SIG-M5 (cell line): ENCODE measurements at places on chromosomes 5 and 9.
A peak's percentile ranks its signal among the peaks of the same experiment; 100 is the strongest.

GRCh38 chr5:96616801-96617200 lies 45.4 kb upstream of the CAST start:
- no peak for DNase-seq

- DNase-seq = no peak
Measured at GRCh38 chr5:25119650-25120049, 474.9 kb upstream of the CDH10 start.

- no peak for DNase-seq
Measured at GRCh38 chr5:307306-307705, 14.2 kb upstream of the AHRR start.

GRCh38 chr5:146428658-146429057 lies 18.5 kb upstream of the TCERG1 start:
- no peak for DNase-seq

GRCh38 chr9:117763314-117763713 lies 59.1 kb downstream of the TLR4 start:
- DNase-seq = no peak

- DNase-seq = no peak
Measured at GRCh38 chr5:179614745-179615144, 8.7 kb downstream of the HNRNPH1 start.

DNA sequence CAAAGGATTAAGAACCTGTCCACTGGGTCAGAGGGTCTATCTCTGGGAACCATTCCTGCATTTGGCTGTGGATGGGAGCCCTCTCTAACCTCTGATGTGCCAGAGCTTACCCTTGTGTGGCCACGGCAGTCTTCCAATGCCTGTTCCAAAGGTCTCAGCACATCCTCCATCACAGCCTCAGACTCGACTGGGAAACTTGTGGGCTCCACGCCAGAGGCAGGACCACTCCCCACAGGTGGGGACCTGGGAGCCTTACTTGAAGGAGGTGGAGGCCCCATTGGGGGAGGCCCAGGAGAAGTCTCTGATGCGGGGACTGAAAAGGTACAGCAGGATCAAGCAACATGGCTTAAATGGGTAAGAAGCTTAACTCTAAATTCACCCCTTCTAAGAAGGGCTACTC lies 4.4 kb downstream of the EIF4EBP3 start:
- DNase-seq = no peak

GRCh38 chr5:21615195-21615765 lies 1237.9 kb downstream of the CDH12 start:
- DNase-seq = no peak

DNA sequence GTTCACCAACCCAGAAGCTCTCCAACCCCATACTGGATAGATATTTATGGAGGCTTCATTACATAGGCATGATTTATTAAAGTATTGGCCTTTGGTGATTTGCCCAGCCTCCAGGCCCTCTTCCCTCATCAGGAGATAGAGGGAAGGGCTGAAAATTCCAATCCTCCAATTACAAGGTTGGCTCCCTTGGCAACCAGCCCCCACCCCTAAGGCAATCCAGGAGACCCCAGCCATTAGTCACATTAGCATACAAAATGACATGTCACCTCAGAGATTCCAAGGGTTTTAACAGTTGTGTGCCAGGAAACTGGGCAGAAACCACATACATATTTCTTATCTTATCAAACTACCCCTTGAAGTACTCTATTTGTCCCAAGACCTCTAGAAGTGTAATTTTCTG lies 210.0 kb downstream of the HINT1 start:
- no peak for DNase-seq

GRCh38 chr9:116437411-116438370 lies 249.4 kb upstream of the TRIM32 start:
- DNase-seq = no peak

DNA sequence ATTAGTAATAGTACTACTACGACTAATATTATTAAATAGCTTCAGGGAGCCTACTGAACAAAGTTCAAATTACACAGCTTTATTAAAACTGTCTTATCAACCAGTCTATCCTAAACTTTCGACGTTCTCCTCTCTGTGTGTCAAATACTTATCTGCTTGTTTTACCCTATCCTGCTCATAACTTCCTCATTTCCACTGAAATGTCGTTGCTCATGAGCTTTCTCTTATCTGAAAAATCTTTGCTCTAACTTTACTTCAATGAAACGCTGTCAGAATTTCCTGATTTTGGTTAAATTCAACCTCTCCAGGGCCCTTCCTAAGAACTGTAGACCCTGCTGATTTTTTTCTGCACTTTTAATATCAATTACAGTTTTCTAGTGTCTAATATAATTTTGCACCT lies 1431.0 kb upstream of the WWC1 start:
- no peak for DNase-seq

DNA sequence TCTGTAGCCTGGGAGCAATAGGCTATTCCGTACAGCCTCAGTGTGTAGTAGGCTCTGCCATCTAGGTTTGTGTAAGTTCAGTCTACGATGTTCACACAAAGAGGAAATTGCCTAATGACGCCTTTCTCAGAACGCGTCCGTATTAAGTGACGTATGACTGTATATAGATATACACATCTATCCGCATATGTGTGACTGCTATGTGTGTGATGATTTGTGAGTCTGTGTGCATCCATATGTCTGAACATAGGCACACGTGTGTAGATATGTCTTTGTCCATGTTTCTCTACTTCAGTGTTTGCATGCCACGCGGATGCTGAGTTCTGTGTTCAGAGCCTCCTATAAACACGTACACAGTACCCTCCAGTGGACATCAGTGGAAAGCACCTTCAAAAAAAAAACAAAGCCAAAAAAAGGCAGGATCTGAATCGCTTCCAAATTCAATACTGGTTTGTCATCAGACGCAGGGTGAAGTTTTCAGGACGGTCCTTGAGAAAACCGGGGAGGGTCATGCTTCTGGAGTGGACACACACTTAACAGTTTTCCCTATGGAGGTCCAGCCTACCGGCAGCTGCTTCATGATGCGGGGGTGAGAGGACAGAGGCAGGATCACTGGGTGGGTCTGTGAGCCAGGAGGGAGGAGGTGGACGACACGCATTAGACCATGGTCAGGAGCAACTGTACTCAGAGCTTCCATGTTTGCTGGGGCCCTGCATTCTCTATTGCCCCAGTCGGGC lies 29.5 kb upstream of the ALDH1B1 start:
- peak; percentile 11 for DNase-seq

DNA sequence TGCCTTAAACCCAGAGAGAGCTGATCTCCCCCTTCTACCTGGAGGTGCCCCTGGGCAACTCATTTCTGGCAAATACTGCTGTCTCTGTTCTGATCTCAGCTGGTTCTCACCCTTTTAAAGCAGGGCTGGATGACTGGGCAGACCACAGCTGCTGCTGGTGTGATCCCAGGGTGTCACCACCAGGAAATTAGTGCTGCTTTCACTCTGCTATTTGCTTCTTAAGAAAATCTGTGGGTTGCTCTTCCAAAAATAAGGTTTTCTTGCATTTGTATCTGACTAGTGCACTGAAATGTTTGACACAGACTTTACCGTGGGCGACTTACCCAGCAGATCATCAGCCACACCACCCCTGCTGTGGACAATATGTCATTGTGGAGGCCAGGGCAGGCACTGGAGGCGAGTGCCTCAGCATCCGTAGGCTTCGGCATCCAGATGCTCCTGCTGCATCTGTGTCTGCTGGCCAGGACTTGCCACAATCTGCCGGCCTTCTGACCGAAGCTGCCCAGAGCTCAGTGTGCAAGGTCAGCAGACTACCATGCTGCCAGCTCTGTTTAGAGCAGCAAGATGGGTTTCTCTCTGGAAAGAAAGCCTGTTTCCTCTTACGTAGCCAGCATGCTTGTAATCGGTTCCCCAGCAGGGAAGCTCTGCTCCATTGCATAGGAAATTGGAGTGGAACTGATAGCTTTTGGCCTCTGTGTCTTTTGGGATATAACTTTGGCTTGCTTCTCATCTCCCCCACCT lies 13.6 kb downstream of the ARHGAP26 start:
- DNase-seq = no peak

- DNase-seq = no peak
Measured at GRCh38 chr9:118439441-118439840, 735.2 kb downstream of the TLR4 start.

- DNase-seq = no peak
Measured at GRCh38 chr9:115400796-115401195, 282.8 kb upstream of the TNC start.

GRCh38 chr5:90602681-90603080 lies 44.1 kb downstream of the ADGRV1 start:
- no peak for DNase-seq

- DNase-seq = no peak
Measured at GRCh38 chr9:128505414-128505765, 871 bp downstream of the GLE1 start.

DNA sequence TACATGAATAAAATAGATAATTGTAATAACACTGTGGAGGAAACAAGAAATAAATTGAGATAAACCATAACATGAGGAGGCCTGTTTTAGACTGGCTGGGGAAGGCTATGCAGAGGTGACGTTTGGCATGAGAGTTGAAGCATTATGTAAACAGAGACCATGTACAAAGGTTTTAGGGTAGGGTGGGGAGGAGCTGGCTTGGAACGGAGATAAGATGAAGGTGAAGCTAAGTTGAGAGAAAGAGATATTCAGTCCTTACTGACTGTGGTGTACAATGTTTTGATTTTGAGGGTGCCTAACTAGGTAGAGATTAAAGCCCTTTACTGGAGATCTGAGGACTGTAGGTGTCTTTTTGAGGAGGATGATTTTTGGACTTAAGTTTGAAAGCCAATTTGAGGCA lies 17.8 kb downstream of the MAN2A1 start:
- DNase-seq = no peak

- DNase-seq = no peak
Measured at GRCh38 chr5:65185468-65185867, 296.3 kb downstream of the ADAMTS6 start.

GRCh38 chr5:139955616-139956273 lies 87.4 kb downstream of the NRG2 start:
- no peak for DNase-seq

DNA sequence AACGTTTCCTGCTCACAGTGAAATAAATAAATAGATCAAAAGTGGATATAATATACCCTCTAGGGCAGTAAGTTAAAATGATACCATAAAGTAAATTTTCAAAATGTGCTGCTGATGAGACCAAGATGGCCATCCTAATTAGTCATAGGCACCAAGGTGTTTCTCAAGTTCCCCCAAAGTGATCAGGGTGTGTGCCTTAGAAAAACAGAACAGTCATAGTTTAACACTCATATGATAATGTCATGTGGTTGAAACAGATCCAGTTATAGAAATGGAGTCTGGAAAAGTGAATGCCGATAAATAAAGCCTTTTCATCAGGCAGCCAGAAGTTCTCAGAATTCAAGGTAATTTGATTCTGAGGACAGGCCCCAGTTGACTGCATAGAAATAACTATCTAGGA lies 161.5 kb upstream of the CDKN2B start:
- no peak for DNase-seq

DNA sequence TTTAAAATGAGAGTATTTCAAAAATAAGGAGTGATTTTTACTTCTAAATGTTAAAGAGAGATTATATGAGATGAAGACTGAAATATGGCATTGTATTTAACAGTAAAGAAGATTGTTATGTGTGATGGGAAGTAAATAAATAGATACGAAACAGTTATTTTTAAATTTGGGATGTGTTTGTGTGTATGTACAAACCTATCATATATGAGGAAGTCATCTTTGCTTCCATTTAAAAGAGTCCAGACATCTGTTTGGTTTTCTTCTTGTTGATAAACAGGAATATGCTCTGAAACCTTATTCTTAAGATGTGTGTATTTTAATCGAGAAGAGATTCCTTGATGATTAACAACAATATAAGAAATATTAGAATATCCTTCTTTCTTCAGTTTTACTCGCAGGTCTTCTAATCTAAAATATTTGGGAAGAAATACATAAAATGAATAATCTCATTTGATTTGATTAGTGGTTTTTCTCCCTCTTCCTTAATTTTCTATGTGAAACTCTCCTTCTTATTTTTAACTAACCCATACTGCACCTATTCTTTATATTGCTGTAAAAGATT lies 4.9 kb downstream of the SELENOP start:
- no peak for DNase-seq

- no peak for DNase-seq
Measured at GRCh38 chr5:42274913-42275312, 148.3 kb upstream of the GHR start.

- no peak for DNase-seq
Measured at GRCh38 chr5:42836070-42836769, 24.5 kb upstream of the SELENOP start.

GRCh38 chr9:90611121-90611520 lies 31.5 kb downstream of the DIRAS2 start:
- no peak for DNase-seq

GRCh38 chr9:121569266-121569648 lies 69.6 kb upstream of the GGTA1 start:
- no peak for DNase-seq

DNA sequence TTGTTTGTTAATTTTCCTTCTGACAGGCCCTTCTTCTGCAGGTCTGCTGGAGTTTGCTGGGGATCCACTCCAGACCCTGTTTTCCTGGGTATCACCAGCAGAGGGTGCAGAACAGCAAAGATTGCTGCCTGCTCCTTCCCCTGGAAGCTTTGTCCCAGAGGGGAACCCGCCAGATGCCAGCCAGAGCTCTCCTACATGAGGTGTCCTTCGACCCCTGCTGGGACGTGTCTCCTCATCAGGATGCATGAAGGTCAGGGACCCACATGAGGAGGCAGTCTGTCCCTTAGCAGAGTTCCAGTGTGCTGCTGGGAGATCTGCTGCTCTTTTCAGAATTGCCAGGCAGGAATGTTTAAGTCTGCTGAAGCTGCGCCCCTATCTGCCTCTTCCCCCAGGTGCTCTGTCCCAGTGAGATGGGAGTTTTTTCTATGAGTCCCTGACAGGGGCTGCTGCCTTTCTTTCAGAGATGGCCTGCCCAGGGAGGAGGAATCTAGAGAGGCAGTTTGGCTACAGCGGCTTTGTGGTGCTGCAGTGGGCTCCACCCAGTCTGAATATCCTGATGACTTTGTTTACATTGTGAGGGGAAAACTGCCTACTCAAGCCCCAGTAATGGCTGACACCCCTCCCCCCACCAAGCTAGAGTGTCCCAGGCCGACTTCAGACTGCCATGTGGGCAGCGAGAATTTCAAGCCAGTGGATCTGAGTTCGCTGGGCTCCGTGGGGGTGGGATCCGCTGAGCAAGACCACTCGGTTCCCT lies 772.0 kb upstream of the FAM174A start:
- DNase-seq = no peak
